ENCODE measurements at places on chromosomes 12 and 14.

- no peak for DNase-seq
Observed at GRCh38 chr12:93402333-93403311, 24.9 kb downstream of the NUDT4 start.

DNA sequence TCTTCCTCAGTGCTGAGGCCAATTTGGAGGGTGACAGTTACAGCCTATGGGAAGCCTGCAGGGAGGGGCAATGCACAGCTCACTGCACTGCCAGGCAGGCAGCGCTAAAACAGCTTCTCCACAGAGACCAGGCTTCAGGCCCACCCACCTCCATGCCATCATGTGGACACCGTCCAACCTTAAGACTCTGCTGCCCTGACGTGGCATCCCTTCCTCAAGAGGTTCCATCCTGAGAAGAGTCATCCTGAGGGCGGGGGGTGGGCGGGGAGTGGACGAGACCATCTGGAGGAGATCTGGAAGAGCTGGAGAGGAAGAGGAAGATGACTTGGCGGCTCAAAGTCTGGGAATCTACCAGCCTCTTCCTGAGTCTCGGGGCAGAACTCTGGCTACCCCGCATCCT lies 8.4 kb upstream of the ACVRL1 start:
- DNase-seq: no peak

DNA sequence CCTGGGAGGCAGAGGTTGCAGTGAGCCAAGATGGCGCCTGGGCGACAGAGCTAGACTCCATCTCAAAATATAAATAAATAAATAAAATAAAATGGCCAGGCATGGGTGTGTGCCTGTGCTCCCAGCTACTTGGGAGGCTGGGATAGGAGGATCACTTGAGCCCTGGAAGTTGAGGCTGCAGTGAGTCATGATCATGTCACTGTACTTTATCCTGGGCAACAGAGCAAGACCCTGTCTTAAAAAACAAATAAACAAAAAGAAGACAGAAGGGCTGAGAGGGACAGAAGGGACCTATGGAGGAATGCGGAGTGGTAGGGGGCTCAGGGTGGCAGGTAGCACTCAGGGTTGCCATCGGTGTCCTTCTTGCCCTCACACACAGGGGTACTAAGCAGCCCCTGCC lies 40.8 kb downstream of the PRPF40B start:
- no peak for DNase-seq

DNA sequence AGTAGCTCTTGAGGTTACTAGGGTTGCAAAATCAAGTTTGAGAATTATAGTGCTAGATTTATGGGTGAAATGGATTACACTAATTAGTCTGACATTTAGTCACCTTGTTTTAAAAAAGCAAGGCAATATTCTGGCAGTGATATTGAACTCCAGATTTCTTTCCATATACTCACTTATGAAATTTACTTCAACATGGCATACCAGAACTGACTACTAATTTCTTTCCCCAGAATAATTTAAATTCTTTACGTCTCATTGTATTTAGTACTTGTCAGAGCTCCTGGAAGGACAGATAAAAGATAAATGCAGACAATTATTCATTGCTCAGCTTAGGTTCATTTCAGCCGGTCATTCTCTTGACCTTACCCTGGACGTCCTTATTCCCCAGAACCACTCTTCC lies 24.3 kb downstream of the EMP1 start:
- DNase-seq: no peak

DNA sequence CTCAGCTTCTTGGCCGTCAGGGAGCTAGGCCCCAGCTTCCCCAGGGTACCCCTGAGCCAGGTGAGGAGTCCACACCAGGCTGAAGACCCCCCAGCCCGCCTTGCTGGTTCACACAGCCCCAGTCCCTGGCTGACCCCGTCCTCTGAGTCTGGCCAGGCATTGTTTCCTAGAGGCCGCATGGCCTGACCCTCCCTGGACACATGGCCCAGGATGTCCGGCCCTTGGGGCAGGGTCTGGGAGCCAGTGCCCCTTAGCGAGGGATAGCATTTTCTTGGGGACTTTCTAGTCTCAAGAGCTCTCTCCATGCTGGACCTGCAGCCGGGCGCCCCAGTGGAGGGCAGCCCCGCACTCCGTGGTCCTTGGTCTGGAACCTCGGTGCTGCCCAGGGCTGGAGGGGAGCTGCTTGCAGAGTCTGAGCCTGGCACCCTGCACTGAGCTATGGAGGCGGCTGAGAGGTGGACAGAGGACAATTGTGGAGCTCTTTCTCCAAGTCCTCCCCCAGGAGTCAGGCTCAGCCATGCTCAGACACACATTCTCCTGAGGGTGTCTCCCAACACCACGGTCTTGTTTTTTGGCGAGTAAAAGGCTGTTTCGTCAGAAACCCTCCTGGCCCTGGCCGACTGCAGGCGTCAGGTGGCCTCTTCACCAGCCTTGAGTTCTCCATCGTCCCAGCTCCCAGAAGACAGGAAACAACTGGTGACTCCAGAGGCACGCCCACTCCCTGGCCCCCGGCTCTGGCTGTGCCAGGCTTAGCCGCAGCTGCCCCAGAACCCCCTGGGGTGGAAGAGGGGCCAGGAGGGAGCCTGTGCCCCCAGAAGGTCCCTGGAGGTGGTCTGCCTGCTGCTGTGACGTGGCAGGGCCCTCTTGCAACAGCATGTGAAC lies 17.6 kb upstream of the CRIP2 start:
- no peak for DNase-seq

GRCh38 chr12:4826909-4827308 lies 82.8 kb upstream of the KCNA1 start:
- DNase-seq: no peak

- no peak for DNase-seq
Observed at GRCh38 chr14:55418411-55418810, 6.8 kb upstream of the ATG14 start.

DNA sequence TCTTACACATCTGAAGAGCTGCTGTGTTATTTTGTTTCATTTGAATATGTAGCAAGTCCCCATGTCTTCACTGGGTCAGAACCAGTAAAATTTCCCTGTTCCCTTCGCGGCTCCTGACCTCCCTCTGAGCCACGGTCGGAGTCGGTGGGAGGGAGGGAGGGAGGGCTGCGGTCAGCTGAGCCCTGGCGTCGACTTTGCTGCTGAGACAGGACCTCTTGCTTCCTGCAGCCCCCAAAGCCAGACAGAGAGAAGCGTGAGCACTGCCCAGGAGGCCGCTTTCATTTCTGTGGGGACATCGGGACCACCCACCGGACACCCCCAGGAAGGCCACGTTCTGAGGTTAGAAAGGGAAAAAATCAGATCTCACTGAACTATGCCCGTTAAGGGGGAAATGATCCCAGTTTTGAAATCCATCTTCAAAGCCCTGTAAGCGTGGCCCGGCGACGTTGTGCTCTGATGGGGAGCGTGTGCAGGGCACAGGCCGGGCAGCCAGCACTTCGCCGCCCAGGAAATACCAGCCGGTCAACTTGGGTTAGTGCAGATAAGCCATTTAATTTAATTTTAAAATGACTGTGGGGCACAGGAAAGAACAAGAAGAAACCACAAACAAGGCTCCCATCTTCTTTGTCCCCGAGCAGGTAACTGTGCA lies 42.1 kb downstream of the NOC4L start:
- no peak for DNase-seq

GRCh38 chr14:106436310-106436905 lies 910.0 kb downstream of the TMEM121 start:
- no peak for DNase-seq

- DNase-seq: no peak
Observed at GRCh38 chr14:72666610-72667009, 227.3 kb downstream of the DPF3 start.

DNA sequence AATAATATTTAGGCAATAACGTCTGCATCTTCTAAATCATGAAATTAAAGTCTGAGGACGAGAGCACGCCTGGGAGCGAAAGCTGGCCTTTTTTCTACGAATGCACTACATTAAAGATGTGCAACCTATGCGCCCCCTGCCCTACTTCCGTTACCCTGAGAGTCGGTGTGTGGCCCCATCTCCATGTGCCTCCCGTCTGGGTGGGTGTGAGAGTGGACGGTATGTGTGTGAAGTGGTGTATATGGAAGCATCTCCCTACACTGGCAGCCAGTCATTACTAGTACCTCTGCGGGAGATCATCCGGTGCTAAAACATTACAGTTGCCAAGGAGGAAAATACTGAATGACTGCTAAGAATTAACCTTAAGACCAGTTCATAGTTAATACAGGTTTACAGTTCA lies 19.3 kb downstream of the CKB start:
- DNase-seq: no peak

GRCh38 chr12:45646851-45647581 lies 82.5 kb upstream of the ARID2 start:
- DNase-seq: no peak

GRCh38 chr14:32349322-32349721 lies 20.2 kb downstream of the AKAP6 start:
- DNase-seq: no peak

DNA sequence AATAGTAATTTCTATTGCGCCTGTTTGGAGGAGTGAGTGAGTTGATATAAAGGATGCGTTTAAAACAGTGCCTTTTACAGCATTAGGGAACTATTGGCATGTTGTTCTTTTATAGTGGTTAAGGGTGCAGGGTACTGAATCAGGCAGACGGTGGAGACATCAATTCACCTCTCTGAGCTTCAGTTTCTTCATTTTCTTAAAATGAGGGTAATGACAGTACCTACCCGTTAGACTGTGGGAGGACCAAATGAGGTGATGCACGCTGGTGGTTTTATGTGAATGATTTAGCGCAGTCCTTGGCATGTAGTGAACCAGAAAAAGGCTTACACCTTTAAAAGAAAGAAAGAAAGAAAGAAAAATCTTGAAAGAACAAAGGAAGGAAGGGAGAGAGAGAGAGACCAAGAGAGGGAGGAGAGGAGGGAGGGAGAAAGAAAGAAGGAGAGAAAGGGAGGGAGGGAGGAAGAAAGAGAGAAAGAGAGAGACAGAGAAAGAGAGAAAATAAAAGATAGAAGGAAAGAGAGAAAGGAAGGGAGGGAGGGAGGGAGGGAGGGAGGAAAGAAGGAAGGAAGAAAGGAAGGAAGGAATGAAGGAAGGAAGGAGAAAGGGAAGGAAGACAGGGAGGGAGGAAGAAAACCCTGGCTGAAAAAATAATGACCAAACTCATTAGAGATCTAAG lies 22.2 kb upstream of the CCND2 start:
- DNase-seq: no peak

Measured in NCI-H524 treated with DMSO at 0.1 percent for 48 hours (cell line).